BJ (cell line): ENCODE measurements at places on chromosomes 7 and 10.

- no peak for DNase-seq
These were observed 369 bp upstream of the SCIN start for GRCh38 chr7:12570168-12570533.

DNA sequence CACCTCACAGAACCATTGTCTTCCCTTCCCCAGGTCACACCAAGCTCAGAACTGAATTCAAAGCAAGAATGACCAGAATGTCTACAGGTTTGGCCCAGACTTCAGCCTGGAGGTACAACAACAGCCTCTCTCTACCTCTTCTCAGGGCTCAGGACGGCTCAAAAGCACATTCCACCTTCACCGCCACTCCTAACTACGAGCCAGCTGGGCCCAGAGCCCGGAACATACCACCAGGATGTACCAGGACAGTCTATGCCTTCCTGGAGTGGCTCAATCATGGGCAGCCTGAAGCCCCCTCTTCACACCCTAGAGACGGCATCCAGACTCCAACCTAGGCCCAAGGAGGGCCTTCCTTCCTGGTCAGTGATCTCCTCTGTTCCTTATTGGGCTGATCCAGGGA, 41.6 kb downstream of the ANXA8 start:
- no peak for DNase-seq

DNA sequence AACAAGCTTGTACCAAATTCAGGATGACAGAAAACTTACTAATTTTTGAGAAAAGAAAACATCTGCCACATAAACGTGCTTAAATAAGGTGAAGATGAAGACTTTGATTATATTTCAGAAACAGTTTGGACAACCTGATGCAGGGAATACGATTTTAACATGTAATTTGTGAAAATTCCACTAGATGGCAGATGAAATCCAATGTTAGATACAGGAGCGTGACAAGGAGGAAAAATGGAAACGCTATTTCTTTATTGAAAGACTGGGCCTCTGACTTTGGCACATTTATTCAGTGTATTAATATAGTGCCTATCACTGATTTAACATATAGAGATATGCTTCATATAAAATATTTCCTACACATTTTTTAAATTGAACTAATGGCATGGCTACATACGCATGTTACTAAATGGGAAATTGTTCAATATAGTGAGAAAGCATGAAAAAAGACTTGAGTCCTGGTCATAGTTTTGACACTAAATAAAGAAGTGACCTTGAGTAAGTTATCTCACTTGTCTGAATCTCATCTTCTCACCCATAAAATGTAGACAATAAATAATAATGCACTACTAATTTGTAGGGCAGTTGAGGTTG, 60.7 kb downstream of the CD36 start:
- DNase-seq, result no peak

DNA sequence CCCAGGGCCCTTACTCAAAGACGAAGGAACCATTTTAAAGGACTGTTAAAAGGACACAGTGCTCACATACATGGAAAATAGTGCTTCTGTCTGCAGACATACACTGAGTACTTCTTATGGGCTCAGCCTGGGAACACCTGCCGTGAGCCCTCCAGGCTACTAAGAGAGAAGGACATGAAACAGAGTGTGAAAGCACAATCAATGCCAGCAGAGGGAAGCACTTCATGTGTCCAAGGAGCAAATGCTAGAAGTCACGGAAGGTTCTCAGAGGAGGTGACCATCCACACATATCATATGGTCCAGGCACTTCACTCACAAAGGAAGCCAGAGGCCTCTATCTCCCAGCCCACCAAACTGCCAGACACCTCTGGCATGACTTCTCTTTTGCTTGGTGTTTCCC, 15.5 kb downstream of the ELMO1 start:
- no peak for DNase-seq

DNA sequence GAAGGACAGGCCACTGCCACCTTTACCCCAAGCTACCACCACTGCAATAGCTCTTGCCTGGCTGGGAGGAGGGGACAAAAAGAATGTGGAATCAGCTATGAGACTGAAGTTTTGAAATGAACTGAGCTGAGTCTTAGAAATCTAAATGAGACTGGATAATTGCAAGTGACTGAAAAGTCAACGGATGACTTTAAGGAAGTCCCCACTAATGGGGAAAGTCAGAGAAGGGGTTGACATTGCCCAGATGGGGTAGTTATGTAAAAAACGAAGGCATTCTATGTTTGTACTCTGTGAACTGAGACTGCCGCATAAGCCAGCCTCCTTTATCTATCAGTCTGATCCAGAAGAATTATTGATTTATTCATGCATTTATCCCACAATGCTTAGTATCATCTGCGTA, 67.2 kb downstream of the RBM20 start:
- DNase-seq, result no peak

- DNase-seq, result no peak
These were observed at the start of gene WNT2 for GRCh38 chr7:117322741-117323304. Gene WNT2, minus strand, starts transcription at chr7:117323058. Its CDS starts 69 bp downstream, at chr7:117322989.

- DNase-seq, result no peak
These were observed 404.6 kb downstream of the RPS24 start for GRCh38 chr10:78437998-78438906.

GRCh38 chr10:49050366-49050765, 65.0 kb downstream of the VSTM4 start:
- no peak for DNase-seq

DNA sequence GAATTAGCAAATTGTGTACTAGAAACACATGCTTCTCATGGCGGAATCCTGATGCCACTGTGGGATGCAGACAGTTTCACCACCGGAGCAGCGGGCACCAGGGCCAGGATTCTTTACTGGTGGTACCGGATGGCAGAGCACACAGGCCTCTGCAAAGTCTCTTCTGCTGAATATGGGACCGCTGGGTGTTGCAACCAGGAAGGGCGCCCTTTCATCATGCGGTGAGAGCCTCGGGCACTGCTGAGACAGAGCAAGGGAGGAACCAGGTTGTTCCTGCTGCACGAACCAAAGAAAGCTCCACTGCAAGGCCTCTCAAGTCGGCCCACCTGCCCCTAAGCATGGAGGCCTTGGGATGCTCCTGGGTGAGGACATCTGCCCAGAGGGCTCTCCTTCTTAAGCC, 57.0 kb upstream of the NMT2 start:
- DNase-seq, result no peak

GRCh38 chr10:55091691-55092328, 290.8 kb upstream of the PCDH15 start:
- DNase-seq, result no peak

GRCh38 chr10:97810446-97810845, 38.6 kb upstream of the SFRP5 start:
- no peak for DNase-seq

GRCh38 chr7:16727736-16728135, 25.8 kb upstream of the TSPAN13 start:
- DNase-seq, result no peak

DNA sequence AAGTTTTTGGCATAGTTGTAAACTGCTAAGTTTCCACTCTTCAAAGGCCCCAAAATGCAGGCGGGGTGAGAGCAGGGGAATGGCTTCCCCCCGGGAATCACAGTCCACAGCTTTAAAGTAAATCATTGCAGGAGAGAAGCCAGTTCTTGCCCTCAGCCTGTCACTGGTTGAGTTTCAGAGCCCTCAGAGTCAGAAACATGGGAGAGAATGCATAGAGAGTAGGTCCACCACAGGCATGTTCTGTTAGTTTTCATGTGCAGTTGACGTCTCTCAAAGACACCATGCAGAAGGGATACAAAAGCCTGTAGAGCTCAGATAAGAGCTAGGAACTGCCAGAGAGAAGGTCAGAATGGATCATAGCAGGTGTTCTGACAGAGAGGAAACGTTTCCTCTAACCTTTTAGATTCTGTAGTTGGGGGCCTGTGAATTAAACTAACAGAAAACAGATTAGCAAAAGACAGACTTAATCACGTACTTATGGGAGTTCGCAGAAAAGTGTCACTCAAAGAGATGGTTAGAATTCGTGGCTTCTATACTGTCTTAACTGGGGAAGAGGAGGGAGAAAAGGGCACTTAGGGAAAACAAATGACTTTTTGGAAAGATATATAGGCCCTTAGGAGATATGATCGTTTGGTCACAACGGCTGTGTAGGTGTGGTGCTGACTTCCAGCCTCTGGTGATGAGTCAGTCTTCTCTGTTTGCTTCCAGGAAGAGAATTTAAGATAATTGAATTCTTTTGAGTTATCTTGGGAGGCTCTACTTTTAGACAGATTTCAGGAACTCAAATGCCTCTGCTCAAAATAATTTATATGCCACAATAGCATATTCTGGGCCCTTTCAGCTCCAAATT, 48.0 kb upstream of the MSRB2 start:
- no peak for DNase-seq

DNA sequence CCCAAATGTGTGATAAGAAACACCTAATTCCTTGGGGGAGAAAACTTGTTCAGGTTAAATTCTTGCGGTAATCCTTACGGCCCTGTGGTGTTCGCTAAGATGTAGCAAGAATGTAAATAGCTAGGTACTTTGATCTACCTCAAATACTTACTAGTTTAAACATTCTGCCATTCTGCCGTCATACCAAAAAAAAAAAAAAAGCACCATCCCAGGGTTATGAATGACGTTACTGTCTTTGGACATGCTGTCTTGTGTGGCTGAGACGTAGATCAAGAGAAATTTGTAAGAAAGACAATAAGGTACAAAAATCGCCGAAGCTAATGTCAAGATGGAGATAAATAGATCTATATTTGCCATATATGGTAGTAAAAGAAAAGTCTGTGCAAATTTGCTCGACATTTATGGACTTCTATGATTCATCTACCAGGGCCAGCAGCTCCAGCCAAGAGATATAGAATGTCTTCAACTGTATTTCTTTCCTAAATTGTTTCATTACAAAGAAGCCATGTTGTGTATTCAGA, 195.6 kb downstream of the CUX1 start:
- no peak for DNase-seq

DNA sequence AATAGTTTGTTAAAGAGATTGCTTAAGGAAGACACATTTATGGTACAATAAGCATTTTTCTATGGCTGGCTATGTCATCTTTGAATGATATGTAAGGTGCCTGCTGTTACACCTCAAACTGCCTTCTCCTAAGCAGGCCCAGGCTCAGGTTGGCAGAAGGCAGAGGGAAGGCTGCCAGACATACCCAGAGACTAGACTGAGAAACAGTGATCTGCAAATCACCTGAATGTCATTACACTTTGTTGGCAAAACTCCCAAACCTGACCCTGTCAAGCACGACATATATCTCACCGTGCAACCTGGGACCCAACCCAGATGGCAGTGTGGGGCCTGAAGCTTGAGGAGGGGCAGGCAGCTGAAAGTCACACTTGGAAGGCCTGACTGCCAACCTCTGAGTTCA, 136.6 kb upstream of the TARP start:
- DNase-seq, result no peak

GRCh38 chr7:142745745-142746144, 3.5 kb upstream of the PRSS1 start:
- DNase-seq, result no peak

DNA sequence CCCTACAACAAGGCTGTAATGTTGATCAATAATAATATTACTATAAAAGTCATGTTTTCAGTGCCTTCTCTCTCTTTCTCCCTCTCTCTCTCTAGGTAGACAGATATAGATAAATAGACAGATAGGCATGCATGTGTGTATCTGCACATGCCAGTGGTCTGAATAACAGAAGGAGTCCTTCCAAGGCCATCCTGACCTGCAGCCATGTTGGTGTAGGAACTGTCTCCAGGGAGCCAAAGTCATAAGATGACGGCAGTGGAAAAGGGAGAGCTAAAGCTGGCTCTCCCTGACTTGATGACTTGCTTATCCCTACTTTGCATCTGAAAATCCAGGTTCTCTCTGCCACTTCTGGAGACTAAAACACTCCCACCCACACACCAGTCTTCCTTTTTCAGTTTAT, 113.0 kb downstream of the TRIL start:
- DNase-seq, result no peak

GRCh38 chr7:98807068-98808048, 62.5 kb downstream of the TMEM130 start:
- no peak for DNase-seq

DNA sequence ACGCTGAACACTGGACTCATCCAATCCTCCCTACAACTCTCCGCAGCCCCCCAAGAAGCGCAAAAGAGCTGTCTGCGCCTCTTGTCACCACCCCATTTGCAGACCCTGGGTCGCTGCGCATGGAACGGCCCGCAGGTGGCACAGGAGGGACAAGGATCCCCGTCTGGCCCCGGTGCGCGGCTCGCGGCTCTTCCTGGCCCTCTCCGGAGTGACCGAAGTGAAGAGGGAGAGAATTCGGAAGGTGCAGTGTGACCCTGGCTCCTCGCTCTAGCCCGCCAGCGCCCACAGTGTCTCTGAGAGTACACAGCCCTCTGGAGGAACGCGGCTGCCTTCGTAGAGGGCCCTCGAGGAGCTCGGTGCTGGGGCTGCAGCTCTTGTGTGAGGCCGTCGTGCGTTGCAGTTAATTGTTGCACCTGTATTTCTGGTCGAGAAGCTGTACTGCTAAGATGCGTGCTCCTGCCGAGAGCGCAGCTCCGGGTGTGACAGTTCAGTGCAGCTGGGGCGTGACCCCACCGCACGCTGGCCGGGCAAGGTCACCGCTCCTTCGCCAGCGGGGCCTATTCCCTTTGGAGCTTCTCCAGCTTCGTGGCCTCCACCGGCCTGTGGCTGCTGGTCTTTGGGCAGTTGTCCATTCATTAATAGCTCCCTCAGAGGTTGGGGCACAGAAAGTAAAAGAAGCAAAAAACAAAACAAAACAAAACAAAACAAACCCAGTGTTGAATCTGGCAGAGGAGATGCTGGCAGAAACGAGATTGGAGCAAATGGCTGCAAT, 119.0 kb downstream of the SEC23IP start:
- no peak for DNase-seq
